Caco-2 (cell line): ENCODE measurements at places on chromosomes 4 and X.
A peak's percentile ranks its signal among the peaks of the same experiment; 100 is the strongest.

DNA sequence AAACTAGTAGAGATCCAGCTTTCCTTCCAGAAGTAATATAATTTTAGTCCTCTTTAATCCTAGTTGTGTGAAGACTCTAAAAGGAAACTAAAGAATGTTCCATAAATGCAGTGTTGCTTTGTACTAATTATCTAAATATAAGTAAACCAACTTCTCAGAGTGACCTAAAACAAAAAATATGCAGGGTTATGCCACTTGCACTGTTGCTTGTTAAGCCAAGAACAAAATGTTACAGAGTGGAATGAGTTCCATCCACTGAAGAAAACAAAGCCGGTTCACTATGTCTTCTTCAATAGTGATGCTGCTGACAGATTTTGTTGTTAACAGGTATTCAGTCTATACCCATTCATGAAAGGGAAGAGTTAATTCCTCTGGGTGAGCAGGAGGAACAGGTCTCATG is 252.0 kb upstream of the DIAPH2 start:
- H3K27ac ChIP-seq = no peak overlapping the region
- H3K36me3 ChIP-seq = no peaks in the 10 kb centered on the region
- DNase-seq = no peak
- H3K4me1 ChIP-seq = no peaks in the 10 kb centered on the region
- no peak overlapping the region for H3K4me3 ChIP-seq

GRCh38 chr4:111952688-111953087 is 192.6 kb upstream of the FAM241A start:
- no peak for DNase-seq
- H3K4me3 ChIP-seq = no peak overlapping the region
- H3K27me3 ChIP-seq = no peaks in the 10 kb centered on the region
- no peaks in the 10 kb centered on the region for H3K4me1 ChIP-seq
- H3K27ac ChIP-seq = no peak overlapping the region

DNA sequence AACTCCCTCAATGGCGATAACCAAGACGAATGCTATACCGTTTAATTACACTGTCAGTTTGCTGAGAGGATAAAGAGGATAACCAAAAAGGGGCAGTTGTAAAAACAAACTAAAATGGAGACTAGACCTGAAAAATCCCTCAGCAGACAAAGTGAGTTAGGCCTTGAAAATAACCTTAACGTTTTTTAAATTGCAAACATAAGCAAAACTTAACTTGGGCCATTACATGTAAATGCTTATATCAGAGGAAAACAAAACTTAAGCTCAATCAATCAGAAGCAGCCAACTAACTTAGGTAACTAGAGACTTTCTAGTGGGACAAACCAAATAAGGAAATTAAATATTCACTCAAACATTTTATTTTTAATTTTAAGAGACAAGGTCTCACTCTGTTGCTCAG is 17.0 kb upstream of the TAPT1 start:
- H3K4me1 ChIP-seq = peaks cover 26% of the 10 kb centered on the region
- no peak for DNase-seq
- no peak overlapping the region for H3K4me3 ChIP-seq
- H3K36me3 ChIP-seq = no peaks in the 10 kb centered on the region

- DNase-seq = no peak
- no peaks in the 10 kb centered on the region for H3K4me1 ChIP-seq
- H3K27me3 ChIP-seq = no peaks in the 10 kb centered on the region
- H3K27ac ChIP-seq = no peak overlapping the region
- H3K4me3 ChIP-seq = no peak overlapping the region
These were observed 138.9 kb upstream of the GIMD1 start for GRCh38 chr4:106507440-106507839.

GRCh38 chr4:41192136-41192535 is 22.2 kb downstream of the APBB2 start:
- H3K27me3 ChIP-seq = no peaks in the 10 kb centered on the region
- H3K27ac ChIP-seq = no peak overlapping the region
- no peaks in the 10 kb centered on the region for H3K36me3 ChIP-seq
- peaks cover 37% of the 10 kb centered on the region for H3K4me1 ChIP-seq
- no peak overlapping the region for H3K4me3 ChIP-seq
- DNase-seq = no peak

DNA sequence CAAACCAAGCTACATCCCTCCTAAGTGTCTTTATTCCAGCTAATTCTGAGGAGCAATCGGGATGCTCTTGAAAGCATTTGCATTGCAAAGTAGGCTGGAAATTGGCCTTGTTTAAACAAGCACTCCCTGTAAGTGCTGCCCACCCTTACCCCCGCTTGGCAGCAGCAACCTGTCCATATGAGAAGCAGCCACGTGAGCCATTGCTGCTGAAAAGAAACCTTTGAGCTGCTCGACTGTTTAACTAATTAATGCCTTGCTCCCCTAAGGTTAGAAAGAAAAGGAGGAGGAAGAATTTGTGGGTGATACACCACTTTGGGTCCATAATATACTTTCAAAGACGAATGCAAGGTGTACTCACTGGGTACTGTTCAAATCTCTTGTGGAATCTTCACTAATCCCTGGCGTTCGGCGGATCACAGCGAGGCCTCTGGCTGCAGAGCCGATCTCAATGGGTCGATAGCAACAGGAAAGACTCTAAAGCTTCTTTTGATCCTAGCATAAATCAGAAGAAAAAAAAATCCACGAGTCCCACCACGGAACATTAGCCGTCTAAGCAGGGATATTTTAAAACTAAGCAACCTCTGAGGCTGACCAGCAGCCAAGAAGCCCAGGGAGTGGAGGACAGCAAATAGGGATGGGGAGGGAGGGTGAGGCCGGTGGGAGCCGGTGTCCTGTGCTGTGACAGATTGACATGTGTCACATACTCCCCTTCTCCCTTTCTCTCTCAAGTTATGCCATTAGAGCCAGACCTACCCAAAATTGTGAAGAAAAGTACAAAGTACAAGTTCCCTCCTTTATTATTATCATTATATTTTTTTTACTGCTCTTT is 37.2 kb upstream of the MGST2 start:
- H3K27me3 ChIP-seq = no peaks in the 10 kb centered on the region
- H3K4me1 ChIP-seq = peaks cover 47% of the 10 kb centered on the region
- no peaks in the 10 kb centered on the region for H3K36me3 ChIP-seq
- DNase-seq = no peak
- H3K4me3 ChIP-seq = no peak overlapping the region
- no peak overlapping the region for H3K27ac ChIP-seq

DNA sequence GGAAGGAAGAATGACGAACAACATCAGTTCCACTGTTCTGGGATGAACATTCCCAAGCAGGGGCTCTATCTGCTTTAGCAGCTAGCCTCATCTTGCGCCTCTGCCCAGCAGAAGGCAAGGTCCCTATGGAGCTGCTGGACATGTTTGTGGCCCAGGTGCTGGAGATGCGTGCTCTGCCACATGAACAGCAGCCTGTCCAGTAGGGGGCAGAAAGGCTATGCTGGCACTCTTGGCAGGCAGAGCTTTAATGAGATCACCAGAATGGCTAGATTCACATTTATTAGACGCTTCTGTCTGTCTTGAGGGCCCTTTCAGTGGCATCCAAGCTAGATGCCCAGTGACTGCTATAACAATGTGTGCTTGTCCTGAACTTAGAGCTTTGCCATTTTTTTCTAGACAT is 1826.0 kb downstream of the STIM2 start:
- H3K36me3 ChIP-seq = no peaks in the 10 kb centered on the region
- no peak overlapping the region for H3K4me3 ChIP-seq
- H3K27ac ChIP-seq = no peak overlapping the region
- no peaks in the 10 kb centered on the region for H3K27me3 ChIP-seq
- no peaks in the 10 kb centered on the region for H3K4me1 ChIP-seq

- H3K4me3 ChIP-seq = no peak overlapping the region
- no peaks in the 10 kb centered on the region for H3K36me3 ChIP-seq
- no peaks in the 10 kb centered on the region for H3K27me3 ChIP-seq
- H3K27ac ChIP-seq = no peak overlapping the region
- no peaks in the 10 kb centered on the region for H3K4me1 ChIP-seq
- DNase-seq = no peak
These were observed 124.4 kb downstream of the SLIT2 start for GRCh38 chr4:20376070-20376469.

DNA sequence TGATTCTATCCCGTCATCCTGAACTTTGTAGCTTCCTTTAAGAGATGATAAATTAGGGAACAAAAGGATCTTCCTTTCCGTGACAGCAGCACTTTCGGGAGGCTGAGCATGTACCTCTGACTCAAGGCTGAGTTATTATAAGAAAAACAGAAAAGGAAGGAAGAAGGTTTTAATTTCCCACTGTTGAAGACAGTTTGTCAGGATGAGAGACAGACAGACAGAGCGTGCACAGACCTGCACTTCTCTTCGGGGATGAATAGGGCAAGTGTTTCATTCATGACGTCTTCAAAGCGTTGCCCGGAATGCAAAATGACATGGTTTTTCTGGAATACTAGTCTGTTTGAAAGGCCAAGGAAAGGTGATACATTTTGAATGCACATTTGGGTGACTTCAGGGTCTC is 405.3 kb upstream of the FAT1 start:
- no peaks in the 10 kb centered on the region for H3K36me3 ChIP-seq
- H3K27me3 ChIP-seq = no peaks in the 10 kb centered on the region
- H3K4me1 ChIP-seq = no peaks in the 10 kb centered on the region
- no peak for DNase-seq
- H3K27ac ChIP-seq = no peak overlapping the region

DNA sequence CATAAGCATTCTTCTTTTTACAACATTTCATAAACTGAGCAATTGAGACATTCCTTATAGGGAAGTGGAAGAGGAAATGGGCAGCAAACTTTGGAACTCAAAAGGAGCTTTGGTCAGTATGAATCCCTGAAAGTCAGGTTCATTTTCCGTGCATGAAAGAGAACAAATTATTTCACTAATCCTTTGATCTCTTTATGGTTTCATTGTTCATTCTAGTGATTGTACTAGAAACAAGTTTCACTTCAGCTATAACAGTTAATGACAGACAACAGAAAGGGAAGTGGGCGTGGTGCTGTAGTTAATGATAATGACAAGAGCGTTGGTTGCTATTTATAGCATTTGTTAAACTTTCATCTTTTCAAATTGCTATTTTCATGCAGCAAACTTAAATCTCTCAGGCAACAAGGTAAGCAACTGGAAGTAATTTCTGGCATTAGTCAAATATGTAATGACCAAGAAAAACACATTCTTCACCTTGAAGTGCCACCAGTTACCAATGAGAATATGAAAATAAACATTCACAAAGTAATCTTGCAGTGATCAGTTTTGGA is 98.4 kb downstream of the AREG start:
- no peak overlapping the region for H3K4me3 ChIP-seq
- H3K4me1 ChIP-seq = peaks cover 85% of the 10 kb centered on the region
- no peaks in the 10 kb centered on the region for H3K36me3 ChIP-seq
- DNase-seq = peak; percentile 53
